NCI-H187 treated with DMSO at 0.1 percent for 48 hours (cell line): ENCODE measurements at places on chromosomes 12 and 14.

DNA sequence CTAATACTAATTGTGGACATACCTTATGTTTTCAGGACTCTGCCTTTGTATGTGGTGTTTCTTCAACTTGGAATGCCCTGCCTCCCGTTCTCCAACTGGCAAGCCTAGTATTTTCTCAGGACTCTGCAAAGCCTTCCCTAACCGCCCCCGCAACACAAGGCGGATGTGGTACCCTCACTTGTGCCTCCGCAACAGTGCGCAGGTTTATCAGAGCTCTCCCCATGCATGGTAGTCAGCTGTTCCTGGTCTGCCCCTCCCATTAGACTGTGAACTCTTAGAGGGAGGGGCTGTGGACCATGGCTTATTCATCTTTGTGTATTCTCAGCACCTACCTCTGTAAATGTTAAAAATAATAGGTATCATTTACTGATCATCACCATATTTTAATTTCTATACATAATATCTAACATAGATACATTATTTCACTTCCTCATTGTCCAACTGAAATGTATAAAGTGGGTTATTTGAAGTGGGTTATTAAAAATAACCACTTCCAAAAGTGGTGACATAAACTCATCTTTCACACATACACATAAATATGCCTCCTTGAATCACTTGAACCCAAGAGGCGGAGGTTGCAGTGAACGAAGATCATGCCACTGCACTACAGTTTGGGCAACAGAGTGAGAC is 9.0 kb downstream of the LPAR5 start:
- DNase-seq: no peak

DNA sequence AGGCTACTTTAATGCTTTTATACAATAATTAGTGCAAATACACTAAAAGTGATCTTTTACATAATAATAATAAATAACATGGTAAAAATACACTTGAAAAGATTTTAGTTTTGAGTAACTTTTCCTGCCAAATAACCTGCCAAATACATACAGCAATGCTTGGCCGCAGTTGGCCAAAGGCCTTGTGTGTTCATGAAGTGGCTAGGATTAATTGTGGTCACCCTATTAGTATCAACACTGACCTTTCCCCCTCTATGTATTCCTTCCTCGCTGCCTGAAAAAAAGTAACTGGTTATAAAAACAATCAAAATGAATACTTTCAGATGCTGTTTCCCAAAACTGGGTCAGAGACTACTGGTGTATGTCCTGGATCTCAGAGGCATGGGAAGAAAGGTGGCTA is 34.3 kb downstream of the KICS2 start:
- no peak for DNase-seq

GRCh38 chr12:65164774-65165173 is 4.6 kb upstream of the LEMD3 start:
- DNase-seq: no peak

DNA sequence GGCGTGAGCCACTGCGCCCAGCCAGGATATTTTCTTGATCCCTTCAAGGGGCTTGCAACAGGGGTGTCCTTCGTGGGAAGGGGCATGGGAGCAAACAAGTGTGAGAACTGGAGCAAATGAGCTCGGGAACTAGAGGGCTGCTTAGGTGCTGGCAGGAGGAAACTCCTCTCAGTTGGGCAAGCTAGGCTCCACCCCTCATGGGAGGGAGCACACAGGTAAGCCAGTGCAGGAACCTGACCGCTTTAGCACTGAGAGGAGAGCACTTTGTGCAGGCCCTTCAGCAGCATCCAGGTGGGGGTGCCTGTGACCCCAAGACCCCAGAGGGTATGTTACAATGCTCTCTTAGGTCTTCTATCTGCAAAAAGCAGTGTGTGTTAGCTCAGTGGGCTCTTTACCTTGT is 755.4 kb upstream of the MDGA2 start:
- DNase-seq: no peak

DNA sequence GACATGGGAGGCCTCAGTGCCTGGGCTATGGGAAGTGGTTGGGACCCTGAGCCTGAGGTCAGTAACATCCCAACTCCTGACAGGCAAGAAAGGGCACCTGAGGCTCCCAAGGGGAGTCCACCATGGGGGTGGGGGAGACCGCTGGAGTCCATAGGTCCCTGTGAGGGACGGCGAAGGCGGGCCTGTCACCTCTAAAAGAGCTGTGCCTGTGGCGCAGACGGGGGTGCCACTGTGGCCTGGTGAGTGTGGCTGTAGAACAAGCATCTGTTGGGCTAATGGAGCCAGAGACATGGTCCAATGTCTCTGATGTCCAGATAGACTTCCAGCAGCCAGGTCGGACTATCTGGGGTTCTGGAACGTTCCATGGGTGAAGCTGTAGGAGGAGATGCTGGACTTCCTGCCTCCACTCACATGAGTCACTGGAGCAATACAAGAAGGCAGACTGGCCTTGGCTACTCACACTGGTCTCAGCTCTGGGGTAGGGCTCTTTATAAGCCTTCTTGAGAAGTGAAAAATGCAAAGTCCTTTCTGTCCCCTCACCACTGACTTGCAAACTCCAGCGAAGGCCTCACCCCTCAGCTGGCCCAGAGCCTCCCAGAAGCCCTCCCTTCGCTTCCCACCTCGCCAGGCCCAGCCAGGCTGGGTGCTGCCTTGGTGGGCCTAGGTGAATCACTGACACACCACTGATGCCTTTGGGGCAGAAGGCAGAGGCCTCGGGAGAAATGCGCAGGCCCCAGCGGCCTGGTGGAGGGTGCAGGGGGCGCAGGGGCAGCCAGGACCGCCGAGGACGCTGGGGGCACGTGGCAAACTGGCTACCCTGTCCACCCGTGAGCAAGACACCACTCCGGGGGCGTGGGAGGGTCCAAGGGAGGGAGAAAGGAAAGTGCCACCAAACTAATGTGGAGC is 1.1 kb upstream of the TRAF3 start:
- no peak for DNase-seq

GRCh38 chr12:14635776-14636175 is 60.6 kb downstream of the GUCY2C start:
- no peak for DNase-seq

DNA sequence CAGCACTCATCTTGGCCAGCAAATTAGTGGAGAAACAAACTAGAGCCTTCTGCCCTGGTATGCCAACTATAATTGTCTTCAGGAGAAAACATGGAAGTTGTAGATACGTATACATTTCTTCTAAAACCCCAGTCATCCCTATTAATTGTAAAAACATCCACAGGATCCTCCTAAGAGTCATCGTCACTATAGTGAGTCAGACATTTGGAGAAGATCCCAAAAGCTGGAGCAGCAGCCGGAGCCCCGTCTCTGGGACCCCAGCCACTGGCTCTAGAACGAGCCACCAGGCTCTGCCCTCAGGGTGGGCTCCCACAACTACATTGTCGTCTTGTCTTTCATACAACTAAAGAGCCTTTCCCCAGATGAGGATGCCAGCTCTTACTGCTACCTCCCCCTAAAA is 15.5 kb downstream of the PRKAB1 start:
- DNase-seq: no peak

DNA sequence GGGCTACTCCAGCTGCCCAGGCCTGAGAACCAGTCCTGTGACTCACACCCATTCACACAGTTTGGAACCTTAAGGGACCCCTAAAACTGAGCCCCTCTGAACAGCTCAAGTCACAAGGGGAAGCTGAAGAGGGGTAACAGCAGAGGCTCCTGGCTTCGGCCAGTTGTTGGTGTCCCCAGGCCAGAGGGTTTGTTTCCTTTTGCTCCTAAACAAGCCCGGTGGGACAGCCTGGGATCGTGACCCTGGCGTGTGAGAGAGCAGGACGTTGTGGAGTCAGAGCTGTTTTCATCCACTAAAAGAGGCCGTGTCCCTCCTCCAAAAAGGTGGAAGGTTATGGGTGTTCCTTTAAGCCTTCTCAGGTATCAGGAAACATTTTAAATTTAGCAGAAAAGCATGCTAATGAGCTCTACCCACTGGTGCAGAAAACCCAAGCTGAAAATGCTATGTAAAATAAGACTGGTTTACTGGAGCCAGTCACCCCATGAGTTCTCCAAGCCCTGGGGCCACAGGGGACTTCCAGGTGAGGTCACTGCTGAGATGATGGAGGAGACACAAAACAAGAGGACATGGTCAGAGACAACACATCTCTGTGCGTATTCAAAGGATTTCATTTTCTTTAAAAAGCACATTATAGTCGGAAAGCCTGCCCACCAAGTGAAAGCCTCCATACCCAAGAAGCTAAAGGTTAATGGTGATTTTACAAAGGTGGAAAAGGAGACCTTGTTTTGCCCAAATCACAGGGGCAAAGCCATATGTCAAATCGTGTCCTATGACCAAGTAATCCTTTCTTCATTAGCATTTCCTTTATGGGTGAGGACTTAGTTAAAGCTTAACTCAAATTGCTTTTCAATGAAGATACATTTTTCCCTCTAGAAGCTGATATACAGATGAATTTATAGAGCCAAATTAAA is 14.1 kb downstream of the PRKAB1 start:
- DNase-seq: no peak

DNA sequence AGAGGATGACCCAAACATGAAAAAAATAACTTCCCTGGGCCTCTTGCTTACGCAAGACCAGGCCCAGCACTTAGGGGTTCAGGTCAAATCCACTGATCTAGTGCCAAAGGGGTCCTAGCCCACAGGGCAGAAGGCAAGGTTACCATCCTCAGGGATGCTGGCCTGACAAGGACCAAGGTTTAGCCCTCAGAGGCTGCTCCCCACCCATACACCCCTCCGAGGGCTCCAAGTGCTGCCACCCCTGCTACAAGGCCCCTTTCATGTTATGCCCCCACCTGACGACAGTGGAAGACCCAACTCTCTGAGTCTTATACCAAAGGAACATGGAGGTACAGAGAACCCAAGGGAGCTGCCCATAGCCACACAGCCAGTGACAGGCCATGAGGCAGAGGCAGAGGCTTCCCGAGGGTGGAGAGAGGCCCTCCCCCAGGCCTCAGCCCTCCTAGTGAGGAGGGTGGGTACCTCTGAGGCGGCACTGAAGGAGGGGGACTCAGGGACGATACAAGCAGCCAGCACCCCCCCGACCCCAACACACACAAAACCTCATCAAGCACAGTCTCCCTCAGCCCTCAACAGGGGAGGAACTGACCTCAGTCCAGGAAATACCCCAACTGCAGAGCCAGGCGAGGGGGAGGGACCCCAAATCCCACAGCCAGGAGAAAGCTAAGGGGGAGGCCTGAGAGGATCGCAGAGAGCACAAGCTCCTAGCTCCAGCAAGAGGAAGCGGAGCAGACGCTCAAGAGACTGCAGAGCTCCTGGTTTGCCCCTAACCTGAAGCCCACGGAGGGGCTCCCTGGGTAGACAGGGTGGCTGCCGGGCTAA is 37.0 kb downstream of the ANAPC7 start:
- no peak for DNase-seq

GRCh38 chr12:67758119-67758518 is 109.6 kb downstream of the DYRK2 start:
- no peak for DNase-seq

GRCh38 chr12:89907659-89908058 is 199.0 kb upstream of the ATP2B1 start:
- no peak for DNase-seq

DNA sequence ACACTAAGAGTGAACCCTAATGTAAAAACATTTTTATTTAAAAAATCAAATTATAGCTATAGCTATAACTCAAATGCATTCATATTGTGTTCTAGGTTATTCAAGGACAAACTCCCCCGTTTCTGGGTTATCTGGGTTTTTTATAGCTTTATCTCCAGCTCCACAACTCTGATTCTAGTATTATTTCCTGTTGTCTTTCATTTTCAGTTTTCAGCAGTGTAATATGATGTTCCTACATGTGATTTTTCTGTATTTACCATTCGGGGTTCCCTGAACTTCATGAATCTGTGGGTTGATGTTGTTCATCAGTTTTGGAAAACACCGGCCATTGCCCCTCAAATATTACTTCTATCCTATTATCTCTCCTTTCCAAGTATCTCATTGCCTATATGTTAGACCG is 221.9 kb upstream of the FOXN3 start:
- no peak for DNase-seq

- DNase-seq: no peak
These were observed 2.4 kb downstream of the PRKD1 start for GRCh38 chr14:29925101-29925722.

GRCh38 chr14:101891471-101891870 is 72.9 kb upstream of the DYNC1H1 start:
- DNase-seq: no peak
